Keratinocyte (primary cell): ENCODE measurements at places on chromosomes 5 and 9. TPM values are rescaled to one million over a fixed set of nuclear protein-coding genes. Genes with fewer than 3 reads are reported as not detected.

DNA sequence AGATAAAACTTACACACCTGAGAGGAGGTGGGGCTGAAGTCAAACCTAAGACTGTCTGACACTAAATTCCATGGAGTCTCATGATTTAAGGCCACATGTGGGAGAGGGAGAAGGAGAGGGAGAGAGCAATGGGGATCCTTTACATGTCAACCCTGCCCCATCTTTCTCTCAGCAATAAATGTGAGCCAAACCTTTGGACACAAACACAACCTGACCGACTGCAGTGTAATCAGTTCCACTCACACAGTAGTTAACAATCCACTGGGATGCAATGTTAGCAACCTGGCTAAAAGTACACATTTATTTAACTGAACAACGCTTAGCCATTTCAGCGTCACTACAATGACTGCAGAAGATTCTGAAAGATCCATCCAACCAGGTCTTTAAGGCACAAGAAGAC is 273.0 kb downstream of the GLIS3 start:
- DNase-seq = no peak

GRCh38 chr9:131065599-131065998 is 30.7 kb upstream of the AIF1L start:
- no peak for DNase-seq

GRCh38 chr9:92576175-92576574 is 40.4 kb upstream of the ECM2 start:
- DNase-seq = no peak

- DNase-seq = no peak
Measured at GRCh38 chr5:89246252-89246651, 363.3 kb upstream of the MEF2C start.

DNA sequence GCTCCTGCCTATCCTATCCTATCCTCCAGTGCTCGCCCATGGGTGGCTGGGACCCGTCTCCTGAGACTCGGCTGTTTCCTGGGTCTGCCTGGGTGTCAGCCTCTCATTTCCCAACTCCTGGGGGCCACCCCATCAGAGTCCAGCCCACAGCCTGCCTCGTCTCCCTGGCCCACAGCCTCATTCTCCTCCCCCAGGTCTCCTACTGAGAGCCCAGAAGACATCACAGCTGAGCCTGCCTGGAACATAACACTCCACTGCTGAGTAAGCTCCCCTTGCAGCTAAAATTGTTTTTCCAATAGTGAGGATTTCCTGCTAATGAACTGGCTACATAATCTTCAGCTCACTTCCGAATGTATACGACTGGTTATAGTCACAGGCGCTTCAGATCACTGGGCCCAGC is 95.3 kb downstream of the TTLL11 start:
- DNase-seq = no peak

DNA sequence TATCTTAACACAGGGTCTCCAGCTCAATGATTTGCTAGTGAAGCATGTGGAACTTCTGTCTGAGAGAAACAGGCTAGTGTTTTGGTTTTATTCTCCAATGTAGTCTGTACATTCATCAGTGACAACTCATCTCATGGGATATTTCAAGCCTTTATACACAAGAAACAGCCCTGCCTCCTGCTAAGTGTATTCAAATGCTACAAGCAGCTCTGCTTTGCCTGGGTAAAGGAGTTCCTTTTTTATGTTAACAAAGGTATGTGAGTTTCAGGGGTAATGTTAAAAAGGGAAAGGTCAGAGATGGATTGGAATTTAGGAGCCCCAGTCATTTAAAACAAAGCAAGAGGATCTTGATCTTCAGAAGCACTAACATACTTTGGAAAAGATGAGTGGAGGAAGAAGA is 498.7 kb downstream of the ISL1 start:
- DNase-seq = no peak

DNA sequence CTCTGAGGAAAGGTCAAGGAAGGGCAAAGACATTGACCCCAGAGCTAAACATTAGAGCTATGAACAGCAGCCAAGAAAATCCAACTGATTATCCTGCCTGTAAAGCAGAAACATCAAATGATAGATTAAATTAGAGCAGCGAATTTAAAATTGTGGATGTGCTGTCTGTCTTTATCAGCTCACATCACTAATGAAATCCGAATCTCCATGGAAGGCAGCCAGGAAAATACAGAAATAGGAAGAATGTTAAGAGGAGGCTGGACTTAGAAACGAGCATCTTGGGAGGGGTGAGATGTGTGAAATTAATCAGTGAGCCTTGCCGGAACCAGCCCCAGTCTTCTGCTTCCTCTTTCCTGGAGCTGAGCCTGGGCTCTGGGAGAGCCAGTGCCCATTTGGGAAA is 191.0 kb downstream of the PJA2 start:
- DNase-seq = no peak

GRCh38 chr9:95826183-95826838 is 49.2 kb upstream of the ERCC6L2 start:
- no peak for DNase-seq

DNA sequence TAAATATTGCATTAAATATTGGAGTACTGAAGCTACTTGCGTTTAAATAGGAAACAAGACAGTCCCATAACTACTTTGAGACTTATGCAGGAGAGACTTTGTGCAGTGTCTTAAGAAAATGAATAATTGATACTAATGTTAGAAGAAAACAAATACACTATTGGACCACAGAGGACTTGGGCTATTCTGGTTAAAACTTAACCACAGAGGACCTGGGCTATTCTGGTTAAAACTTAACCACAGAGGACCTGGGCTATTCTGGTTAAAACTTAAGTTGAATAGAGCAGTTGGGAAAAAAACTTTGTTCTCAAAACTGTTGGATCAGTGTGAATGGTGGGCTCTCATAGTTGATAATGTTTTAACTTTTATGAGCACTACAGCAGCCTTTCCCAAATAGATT is 141.7 kb downstream of the WDR70 start:
- no peak for DNase-seq

DNA sequence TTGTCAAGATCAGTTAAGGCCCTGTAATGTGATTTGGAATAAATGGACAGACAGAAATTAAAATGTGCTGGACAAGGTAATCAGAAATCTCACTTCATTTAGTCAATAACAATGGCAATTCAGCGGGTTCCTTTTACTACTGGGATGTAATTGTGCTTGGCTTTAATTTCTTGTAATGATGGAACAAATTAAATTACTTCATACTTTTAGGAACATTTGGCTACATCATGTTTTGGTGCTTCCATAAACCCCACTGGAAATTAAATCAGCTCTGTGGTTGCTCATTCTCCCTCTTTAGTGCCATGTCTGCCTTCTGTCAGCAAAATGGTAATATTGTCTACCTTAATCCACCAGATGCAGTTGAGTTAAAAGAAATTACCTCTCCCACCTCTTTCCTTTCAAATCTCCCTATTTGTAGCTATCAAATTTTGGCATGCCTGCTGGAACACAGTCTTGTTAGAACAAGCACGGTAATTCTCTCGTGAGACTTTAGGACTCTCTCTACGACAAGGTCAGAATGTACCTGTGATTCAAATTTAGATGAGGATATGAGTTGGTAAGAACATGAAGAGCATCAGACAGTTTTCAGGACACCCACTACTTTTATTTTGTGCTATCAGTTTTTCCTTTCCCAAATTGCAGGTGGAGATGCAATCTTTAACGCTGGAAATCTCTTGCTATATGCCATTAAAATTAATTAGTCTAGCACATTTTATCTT is 476.3 kb downstream of the RAB3C start:
- no peak for DNase-seq

GRCh38 chr9:126805554-126806262 is 868 bp downstream of the ZBTB43 start:
- DNase-seq = no peak

DNA sequence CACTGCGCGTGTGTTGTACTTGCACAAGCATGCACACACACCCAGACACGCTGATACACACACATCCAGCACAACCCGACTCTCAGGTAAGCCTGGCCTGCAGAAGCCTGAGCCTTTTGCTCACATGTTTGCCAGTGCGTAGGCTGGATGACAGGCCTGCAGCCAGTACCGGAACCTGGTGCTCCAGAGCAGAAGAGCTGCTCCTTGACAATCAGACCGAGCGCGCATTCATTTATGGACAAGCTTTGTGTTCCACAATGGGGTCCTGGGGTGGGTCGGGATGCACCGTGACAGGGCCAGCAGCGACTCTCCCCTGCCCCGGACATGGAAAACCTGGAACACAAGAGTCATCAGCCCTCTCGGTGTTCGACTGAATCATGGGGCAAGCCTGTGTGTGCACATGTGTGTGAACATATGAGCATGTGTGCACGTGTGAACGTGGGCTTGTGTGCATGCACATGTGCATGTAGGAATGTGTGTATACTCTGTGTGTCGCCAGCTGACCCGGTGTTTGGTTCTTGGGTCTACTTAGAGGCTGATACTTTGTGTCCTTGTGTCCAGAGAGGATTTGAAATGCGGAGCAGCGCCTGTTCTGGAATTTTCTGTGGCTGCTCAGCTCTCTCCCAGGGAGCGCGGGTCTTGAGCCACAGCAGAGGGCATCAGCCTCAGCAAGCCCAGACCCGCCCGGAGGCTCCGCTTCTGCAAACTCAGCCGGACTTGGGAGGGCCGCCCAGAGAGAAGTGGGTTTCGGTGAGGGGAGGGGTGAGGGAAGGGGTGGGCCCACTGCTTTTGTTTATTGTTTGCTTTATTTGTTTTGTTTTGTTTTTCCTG is 32.2 kb downstream of the IRX4 start:
- no peak for DNase-seq

DNA sequence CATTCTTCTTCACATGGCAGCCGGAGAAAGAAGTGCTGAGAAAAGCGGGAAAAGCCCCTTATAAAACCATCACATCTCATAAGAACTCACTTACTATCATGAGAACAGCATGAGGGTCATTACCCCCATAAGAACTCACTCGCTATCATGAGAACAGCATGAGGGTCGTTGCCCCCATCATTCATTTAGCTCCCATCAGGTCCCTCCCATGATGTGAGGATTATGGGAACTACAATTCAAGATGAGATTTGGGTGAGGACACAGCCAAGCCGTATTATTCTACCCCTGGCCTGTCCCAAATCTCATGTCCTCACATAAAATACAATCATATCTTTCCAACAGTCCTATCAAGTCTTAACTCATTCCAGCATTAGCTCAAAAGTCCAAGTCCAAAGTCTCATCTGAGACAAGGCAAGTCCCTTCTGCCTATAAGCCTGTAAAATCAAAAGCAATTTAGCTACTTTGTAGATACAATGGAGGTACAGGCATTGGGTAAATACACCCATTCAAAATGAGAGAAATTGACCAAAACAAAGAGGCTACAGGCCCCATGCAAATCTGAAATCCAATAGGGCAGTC is 79.1 kb downstream of the MROH2B start:
- no peak for DNase-seq

GRCh38 chr5:112417931-112418658 is 982 bp downstream of the EPB41L4A start:
- no peak for DNase-seq

- no peak for DNase-seq
Measured at GRCh38 chr9:127154003-127154389, 31.6 kb upstream of the ANGPTL2 start.

DNA sequence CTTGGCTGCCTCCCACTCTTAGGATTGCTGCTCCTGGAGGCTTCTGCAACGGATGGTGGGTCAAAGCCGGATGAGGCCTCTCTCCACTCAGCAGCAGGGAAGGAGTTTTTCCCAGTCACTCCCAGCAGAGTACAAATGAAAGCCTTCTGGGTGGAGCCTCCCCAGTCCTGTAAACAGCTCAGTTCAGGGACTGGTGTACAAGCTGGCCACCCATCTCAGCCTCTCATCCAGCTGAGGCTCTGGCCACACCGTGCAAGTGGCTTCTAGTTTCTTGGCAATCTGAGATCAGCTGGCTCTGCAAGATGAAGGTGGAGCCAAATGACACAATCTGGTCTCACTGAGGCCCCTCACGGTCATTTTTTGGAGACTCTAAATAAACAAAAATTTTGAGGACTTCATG is 10.0 kb downstream of the GPX3 start:
- no peak for DNase-seq

DNA sequence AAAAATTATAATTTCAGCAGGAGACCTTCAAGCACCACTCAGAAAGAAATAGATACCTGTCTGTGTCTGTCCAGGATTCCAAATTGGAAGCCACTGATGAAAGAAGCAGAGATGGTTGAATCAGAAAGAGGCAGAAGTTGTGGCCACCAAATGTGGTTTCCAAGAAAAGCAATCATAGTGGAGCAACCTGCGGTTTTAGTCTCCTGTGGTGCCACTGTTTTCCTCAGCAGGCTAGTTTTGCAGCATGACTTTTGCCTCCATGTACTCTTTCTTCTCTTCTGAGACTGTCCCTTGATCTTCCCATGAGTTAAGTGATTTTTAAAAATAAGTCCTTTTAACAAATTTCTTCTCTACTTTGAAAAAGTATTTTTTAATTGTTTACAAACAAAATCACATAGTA is 535.8 kb downstream of the CYLC2 start:
- no peak for DNase-seq

GRCh38 chr5:19855031-19855430 is 133.0 kb downstream of the CDH18 start:
- peak; percentile 35 for DNase-seq

GRCh38 chr9:37693260-37693659 is 42.5 kb downstream of the FRMPD1 start:
- no peak for DNase-seq

DNA sequence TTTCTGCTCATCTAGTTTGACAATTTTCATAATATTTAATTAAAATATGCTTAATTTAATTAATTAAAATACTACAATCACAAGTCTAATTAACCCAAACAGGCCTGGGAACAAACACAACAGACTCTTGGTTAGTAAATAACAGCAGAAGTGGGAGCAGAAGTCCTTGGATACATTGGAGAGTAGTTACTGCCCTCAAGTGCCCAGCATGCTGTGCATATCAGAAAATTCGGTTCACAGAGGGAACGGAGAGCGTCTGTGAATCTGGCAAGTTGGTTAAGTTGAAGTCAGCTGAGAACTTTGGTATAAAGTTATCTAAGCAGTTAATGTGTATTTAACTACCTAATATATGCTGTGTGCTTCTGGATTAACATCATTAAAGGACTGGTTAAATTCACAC is 87.0 kb upstream of the ATG10 start:
- DNase-seq = no peak

PDE4D gene
- 3.6 to 5.6 TPM (median 4.2 TPM) in 3 replicates for polyA plus RNA-seq

OR1J2 gene
- polyA plus RNA-seq = not detected in 3 replicates

IRX1 gene
- 1.00 to 2.4 TPM (median 1.4 TPM) in 3 replicates for polyA plus RNA-seq

CCIN gene
- polyA plus RNA-seq = 0.10 TPM in 1 of 3 replicates, not detected in the others

PCDHA12 gene
- polyA plus RNA-seq = 0.04 to 0.40 TPM (median 0.07 TPM) in 3 replicates

GM2A gene
- polyA plus RNA-seq = 98.5 to 167 TPM (median 117 TPM) in 3 replicates

PTPA gene
- 86.8 to 127 TPM (median 98.0 TPM) in 3 replicates for polyA plus RNA-seq
